Omental fat pad (tissue), 4 donors: ENCODE measurements at places on chromosomes 7 and 10.

GRCh38 chr10:125023862-125024496 lies 82.1 kb downstream of the ZRANB1 start:
- no peak for DNase-seq

DNA sequence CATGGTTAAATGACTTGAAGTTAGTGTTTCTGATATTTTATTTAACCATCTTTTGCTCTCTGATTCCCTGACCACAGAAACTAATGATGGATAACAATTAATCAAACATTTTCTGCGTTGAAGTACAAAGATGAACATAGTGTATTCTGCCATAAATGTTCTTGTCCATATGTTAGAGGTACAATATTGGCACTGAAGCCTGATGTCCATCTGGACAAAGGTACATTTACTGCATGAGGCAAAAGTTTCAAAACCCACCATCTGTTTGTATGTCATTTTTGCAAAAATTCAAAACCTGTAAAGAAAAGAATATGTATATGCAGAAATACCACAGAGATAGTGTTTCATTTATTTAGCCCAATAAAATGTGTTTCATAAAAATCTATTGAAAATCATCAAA lies 861.5 kb downstream of the ANKRD7 start:
- DNase-seq, result no peak

GRCh38 chr7:80783678-80784327 lies 135.0 kb downstream of the SEMA3C start:
- DNase-seq, result no peak

DNA sequence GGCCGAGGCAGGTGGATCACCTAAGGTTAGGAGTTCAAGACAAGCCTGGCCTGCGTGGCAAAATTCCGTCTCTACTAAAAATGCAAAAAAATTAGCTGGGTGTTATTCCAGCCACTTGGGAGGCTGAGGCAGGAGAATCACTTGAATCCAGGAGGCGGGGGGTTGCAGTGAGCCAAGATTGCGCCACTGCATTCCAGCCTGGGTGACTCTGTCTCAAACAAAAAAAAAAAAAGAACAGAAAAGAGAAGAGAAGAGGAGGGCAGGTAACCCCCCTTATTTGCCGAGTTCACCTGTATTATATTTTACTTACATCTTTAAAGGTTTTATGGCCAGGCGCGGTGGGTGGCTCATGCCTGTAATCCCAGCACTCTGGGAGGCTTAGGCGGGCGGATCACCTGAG lies 91.7 kb downstream of the RNF216 start:
- DNase-seq, result no peak
